Stimulated activated naive CD4-positive, alpha-beta T cell treated with Interleukin-2 at 50 U/mL for 16 hours (primary cell): ENCODE measurements at places on chromosomes 3 and 15.

- no peak for DNase-seq
These were observed 105.4 kb upstream of the TNIK start for GRCh38 chr3:171565481-171566058.

GRCh38 chr3:110174908-110175307 lies 837.6 kb upstream of the DPPA4 start:
- DNase-seq, result no peak

GRCh38 chr15:48962662-48963523 lies 826 bp downstream of the SHC4 start:
- no peak for DNase-seq

- DNase-seq, result no peak
These were observed 14.6 kb upstream of the IL17RD start for GRCh38 chr3:57179580-57180410.

DNA sequence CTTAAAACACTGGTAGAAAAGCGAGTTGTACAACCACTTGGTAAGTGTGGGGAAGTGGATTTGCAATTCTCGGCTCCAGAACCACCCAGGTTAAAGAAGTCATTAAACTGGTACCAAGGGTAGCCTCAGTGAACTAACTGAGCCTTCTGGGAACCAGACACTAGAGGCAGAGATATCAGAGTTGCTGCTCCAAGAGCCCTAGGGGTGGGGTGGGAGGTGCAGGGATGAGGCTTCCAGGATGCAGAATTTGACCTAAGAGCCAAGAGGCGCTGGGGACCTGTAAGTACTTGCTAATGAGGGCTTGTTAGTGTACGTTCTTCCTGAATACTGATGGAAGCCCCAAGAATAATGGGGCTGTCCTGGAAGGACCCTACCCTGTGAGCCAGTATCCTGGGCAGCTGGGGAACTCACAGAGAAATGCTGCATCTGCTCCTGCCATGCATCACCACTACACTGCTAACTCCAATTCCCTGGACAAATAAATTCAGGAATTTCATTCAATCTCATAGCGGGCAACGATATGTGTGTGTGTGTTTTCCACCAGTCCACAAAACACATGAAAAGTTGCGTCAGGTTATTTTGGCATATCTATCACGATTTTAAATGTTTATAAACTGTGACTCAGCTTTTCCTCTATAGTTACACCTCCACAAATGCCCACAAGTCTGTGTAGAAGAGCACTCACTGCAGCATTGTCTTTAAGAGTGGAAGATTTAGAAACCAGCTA lies 23.8 kb downstream of the STIMATE start:
- no peak for DNase-seq

GRCh38 chr3:46564190-46565021 lies 1.7 kb downstream of the LRRC2 start:
- no peak for DNase-seq

DNA sequence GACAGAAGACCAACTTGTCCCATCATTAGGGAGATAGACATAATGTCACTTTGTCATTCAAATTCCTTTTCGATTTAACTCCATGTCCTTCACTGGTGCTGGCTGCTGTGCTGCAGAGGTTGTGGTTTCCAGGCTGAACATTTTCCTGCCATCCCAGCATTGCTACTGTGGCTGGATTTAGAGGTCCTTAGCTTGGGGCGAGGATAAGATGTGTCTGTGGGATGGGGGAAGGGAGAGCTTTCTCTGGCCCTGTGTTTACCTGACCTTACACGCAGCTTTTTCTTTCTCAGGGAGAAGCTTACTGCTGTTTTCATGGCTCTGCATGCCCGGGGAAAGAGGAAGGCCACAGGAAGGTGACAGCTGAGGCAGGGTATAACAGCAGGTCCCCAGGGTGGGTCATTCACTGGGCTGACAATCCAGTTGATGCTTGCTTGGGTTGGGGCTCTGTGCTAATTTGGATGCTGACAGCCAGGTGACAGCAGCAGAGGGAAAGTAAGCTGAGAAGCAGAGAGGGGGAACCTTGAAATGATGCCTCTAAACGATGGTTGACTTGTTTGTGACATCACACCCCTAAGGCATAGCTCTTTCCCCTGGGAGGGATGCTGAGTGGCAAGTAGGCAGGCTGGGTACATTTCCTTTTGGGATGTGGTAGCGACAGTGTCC lies 326.9 kb upstream of the CTNNB1 start:
- no peak for DNase-seq

- DNase-seq, result no peak
These were observed 84.9 kb downstream of the TRIM42 start for GRCh38 chr3:140762746-140763145.

DNA sequence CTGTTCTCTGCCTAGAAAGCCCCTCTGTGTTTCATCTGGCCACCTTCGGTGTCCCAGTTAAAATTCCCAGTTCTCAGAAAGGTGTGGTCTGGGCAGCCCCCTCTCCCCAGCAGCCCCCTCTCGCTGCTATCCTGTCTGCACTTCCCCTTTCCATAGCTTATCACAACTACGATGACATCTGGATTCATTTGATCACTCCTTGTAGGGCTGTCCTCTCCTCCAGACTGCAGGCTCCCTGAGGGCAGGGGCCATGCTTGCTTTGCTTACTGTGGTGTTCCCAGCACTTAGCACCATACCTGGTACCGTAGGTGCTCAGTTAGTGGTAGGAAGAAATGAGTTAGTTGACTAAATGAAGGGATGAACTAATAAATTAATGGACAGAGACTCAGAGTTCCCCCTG lies 26.3 kb upstream of the GOLGA6C start:
- no peak for DNase-seq

GRCh38 chr3:127174715-127175140 lies 18.2 kb upstream of the PRR23E start:
- DNase-seq, result no peak

- no peak for DNase-seq
These were observed 56.9 kb downstream of the CADPS start for GRCh38 chr3:62818347-62818746.

GRCh38 chr3:64903006-64903405 lies 215.2 kb upstream of the ADAMTS9 start:
- no peak for DNase-seq

- DNase-seq, result no peak
These were observed 119.2 kb upstream of the ZBED2 start for GRCh38 chr3:111714305-111714704.

DNA sequence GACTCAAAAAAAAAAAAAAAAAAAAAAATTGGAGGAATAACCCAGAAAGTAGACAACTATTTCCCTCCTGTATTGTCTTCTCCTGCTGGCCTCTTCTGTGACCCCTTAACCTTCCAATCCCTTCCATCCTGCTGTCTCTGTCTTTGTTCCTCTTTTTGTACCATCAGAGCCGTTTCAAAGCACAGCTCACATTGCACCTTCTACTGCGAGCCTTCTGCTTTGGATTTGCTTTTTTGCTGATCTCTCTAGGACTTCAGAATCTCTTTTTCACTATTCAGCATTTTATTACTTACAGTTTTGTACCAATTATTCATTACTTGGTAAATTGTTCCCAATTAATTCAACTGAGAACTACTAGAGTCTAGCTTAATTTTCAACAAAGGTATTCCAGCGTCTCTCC lies 284.0 kb upstream of the TBL1XR1 start:
- no peak for DNase-seq

DNA sequence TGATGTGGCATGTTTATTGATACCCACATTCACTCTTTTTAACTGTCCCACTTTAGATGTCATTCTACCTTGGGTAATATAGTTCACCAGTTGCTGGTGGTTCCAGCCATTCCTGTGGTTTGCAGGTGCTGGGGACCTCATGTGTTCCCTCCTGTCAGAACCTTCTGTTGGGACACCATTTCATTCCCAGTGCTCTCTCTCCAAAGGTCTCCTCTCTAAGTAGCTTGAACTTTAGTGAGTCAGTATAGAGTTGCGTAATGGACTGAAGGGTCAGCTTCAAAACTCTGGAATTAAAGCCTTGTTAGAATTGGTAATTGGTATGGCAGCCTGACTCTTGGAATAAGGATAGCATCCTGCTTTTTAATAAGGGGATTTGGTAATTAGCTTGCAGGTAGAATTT lies 108.5 kb downstream of the PLCL2 start:
- no peak for DNase-seq

DNA sequence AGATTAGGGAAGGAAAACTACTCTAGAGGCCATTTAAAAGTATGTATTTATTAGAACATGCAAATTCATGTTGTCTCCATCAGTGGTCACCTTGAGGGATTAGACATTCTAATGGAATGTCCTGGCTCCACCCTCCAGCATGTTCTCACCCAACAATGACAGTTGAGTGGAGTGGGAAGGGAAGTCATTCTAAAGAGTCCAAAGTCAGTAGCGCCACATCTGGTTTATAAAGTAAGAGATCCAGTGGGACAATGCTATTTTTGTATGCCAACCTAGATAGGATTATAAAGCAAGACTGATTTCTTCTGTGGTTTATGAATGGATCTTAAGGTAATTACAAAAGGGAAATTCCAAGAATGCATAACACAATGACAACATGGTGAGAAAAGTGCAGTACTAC lies 33.3 kb downstream of the SLC24A1 start:
- DNase-seq, result no peak

DNA sequence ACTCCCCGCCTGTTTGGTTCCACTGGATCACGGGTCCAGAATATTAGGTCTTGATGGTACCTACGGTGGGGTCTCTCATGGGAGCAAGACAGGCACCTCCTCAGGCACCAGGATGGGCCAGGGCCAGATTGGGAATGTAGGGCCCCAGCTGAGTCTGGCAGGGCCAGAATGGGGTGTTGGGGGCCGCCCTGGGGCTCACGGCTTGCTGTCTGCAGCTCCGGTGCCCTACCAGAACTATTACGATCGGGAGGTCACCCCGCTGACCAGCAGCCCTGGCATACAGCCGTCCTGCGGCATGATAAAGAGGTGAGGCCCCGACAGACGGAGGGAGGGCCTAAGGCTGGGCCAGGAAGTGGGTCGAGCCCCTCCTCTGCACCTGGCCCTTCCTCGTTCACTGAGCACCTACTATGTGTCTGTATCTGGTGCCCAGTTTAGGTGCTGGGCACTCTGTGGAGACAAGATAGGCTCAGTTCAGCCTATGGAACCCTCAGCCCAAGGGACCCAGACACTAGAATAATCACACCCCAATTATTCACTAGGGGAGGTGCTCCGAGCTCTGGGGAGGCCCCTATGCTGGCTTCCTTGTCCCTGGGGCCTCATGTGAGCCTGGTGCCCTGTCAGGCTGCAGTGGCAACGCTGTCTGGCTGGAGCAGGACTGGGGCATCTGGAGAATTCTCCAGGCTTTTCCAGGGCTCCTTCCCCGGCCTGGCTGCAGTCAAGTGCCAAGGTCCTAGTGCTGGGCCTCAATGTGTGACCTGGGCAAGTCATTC lies 37.9 kb downstream of the PSTPIP1 start:
- DNase-seq, result no peak

GRCh38 chr3:140395134-140396075 lies 282.5 kb upstream of the TRIM42 start:
- no peak for DNase-seq

GRCh38 chr3:59088761-59089160 lies 38.9 kb upstream of the CFAP20DC start:
- no peak for DNase-seq

- peak; percentile 3 for DNase-seq
These were observed 5.4 kb upstream of the ALDH1A2 start for GRCh38 chr15:58070801-58071418.
